ENCODE measurements at places on chromosomes 7 and 10.

DNA sequence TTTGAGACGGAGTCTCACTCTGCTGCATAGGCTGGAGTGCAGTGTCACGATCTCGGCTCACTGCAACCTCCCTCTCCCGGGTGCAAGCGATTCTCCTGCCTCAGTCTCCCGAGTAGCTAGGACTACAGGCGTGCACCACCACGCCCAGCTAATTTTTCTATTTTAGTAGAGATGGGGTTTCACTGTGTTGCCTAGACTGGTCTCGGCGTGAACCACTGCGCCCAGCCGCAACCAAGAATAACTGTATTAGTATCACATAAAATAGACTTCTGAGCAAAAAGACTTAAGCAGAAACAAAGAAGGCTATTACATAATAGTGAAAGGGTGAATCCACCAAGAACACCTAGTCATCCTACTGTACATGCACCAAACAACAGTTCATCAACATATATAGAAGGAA is 67.6 kb upstream of the TFEC start:
- DNase-seq: no peak

- DNase-seq: no peak
Observed at GRCh38 chr7:94897541-94897940, 9.9 kb upstream of the PPP1R9A start.

DNA sequence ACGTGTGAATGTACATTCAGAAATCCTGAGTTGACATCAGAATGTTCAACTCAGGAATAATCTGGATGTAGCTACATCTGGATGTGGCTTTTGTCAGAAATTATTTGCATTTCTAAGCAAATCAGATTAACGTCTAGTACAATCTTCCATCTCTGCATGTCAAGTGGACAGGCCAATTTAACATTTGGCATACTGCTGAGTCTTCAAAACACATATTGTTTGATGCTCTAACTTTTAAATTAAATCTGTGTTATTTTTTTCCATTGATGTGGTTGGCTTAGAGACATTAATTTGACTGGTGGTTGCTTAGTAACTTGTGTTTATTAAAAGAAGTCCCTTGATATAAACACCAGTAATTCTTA is 3.4 kb downstream of the STAMBPL1 start:
- peak; percentile 51 for DNase-seq

- DNase-seq: no peak
Observed at GRCh38 chr10:6704896-6705295, 124.8 kb upstream of the PRKCQ start.

DNA sequence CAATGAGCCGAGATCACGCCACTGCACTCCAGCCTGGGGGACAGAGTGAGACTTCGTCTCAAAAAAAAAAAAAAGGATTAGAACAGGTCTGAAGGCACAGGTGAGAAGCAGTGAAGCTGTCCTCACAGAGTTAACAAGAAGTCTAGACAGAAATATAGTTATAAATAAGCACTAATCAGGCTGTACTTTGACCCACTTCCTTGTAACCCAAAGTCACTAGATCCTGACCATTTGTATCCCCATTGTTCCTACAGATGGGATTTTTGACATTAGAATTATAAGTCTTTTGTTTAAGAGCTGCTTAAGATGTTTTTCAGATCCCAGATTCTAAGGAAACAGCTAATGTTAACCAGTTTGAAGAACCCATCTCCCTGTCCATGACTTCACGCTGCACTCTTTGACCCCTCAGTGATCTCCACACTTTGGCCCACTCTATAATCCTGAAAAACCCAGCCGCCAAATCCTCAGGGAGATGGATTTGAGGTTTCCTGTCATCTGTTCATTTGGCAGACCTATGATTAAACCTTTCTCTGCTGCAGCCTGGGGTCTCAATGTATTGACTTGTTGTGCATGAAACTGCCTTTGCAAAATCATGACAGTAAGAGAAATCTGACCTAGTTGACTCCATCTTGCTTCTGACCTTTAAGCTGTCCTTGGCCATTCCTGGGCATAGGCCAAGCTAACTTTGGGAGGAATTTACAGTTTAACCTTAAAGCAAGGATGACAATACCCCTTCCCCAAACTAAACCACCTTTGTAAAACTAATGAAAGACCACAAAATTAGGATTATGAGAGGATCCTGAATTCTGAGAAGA is 11.4 kb downstream of the SSMEM1 start:
- DNase-seq: no peak

DNA sequence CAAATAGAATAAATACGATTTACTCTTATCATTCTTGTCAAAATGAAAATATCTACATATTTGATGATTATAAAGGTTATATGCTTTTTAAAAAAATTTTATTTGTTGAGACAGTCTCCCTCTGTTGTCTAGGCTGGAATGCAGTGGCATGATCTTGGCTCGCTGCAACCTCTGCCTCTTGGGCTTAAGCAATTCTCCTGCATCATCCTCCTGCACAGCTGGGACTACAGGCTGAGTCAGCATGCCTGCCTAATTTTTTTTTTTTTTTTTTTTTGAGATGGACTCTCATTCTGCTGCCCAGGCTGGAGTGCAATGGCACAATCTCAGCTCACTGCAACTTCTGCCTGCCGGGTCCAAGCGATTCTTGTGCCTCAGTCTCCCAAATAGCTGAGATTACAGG is 48.9 kb downstream of the PUS7 start:
- no peak for DNase-seq

DNA sequence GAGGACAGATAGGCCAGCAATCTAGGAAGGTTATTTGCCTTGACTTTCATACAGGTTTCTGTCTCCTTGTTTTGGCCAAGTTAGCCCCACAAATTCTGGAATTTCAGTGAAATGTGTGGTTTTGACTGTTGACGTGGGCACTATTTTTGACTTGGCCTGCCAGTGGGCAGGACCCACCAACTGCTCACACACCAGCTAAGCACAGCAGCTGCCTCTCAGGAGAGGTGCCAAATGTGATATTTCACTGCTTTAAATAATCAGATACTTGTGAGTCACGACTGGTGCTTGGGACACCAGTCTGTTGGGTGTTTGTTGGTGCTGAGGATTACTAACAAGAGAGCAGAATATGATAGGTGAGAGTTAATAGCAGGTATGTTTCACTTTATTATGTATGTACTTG is 409.7 kb upstream of the MTPN start:
- DNase-seq: no peak

GRCh38 chr10:107425931-107426553 is 261.5 kb upstream of the SORCS1 start:
- no peak for DNase-seq

DNA sequence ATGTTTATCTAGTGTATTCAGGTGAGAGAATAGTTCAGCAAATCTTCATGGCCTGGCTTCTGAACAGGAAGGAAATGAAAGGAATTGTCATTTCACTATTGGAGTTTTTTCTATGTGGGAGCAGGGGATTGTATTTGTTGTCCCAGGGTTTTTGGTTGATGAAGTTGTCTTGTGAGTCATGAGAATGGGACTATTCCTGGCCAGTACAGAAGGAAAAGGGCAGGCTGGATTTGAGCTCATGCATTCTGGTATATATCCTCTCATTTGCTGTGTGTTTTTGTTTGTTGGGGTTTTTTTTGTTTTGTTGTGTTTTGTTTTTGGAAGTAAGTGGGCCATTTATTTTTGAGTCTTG is 101.2 kb upstream of the MKLN1 start:
- no peak for DNase-seq

- no peak for DNase-seq
Observed at GRCh38 chr10:121633056-121633455, 34.8 kb upstream of the FGFR2 start.

- no peak for DNase-seq
Observed at GRCh38 chr10:6215241-6215640, 12.5 kb downstream of the PFKFB3 start.
